ENCODE measurements at places on chromosomes 4 and X.
A peak's percentile ranks its signal among the peaks of the same experiment; 100 is the strongest.

DNA sequence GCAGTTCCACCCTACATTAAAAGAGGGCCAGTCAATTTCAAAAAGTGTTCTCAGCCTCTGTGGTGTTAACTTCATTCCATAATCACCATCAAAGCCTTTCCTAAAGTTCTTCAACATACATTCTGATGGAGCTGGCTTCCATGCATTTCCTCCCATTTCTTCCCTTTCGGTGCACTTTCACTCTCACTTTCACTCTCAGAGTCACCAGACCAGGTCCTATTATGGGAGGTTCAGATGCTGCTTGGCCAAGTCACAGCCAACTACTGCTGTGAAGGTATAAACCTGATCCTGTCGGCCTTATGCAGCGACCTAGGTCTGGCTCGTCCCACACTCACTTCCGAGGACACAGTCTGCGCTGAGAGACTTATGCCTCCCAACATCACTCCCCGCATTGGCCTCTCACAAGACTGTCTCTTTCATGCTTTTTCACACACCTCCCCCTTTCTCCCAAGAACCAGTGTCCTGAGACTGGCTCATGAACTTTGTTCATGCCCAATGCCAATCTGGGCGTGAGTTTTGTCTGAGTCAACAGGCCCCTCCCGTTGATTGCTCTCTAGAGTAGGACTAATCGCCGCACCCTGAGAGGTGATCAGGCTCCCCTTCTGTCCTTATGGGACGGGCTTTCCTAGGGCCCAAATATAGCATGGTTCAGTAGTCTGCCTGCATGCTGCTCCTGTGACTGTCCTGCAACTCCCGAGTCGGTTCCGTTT is 60.8 kb upstream of the XAGE1B start:
- no peak for DNase-seq

DNA sequence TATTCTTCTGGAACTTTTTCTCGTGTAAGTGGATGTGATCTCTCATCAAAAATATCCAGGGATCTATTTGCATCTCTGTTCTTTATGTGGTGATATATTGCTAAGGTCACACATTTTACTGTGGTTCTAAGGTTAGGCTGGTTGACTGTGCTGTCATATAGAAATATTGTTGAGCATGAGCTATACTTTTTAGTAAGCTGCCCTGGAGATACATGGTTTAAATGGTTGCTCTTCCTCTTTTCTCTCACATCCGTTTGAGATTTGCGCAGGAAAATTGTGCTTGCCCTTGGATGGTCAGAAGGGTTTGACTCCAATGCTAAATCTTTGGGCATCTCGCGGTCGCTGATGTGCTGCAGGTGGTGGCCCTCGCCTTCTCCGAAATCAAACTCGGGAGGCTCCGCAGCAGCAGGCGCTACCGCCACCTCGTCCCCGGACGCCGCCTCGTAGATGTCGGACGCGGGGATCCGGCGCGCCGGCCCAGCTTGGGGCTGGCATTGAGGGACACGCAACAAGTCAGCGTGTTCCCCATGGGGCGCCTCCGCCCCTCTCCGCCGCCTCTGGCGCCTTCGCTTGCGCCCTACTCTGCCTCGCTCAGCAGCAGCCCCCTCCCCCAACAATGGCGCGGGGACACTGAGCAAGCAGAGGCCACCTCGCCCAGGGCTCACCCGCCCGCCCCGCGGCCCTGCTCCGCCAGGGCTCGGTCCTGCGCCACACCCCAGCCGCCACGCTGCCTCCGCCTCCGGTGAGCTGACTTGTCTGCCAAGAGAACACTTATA is 154.5 kb downstream of the MSN start:
- DNase-seq, result no peak

DNA sequence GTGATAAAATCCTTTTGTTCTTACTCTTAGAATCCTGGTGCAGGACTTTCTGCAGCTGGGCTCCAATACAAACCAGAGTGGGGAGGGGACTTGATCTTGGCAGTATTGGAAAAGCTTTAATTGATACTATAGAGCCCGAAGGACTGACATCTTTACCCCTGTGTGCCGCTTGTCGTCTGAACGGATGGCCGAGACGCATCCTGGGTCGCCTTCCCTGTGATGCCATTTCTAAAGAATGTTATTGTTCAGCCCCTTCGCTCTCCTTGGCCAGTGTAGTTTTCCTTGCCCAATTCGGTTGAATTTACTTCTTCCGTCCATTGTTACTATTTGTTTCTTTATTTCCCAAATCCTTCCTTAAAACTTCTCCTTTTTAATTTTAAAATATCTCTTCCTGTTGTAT is 80.9 kb downstream of the CLDN34 start:
- no peak for DNase-seq

DNA sequence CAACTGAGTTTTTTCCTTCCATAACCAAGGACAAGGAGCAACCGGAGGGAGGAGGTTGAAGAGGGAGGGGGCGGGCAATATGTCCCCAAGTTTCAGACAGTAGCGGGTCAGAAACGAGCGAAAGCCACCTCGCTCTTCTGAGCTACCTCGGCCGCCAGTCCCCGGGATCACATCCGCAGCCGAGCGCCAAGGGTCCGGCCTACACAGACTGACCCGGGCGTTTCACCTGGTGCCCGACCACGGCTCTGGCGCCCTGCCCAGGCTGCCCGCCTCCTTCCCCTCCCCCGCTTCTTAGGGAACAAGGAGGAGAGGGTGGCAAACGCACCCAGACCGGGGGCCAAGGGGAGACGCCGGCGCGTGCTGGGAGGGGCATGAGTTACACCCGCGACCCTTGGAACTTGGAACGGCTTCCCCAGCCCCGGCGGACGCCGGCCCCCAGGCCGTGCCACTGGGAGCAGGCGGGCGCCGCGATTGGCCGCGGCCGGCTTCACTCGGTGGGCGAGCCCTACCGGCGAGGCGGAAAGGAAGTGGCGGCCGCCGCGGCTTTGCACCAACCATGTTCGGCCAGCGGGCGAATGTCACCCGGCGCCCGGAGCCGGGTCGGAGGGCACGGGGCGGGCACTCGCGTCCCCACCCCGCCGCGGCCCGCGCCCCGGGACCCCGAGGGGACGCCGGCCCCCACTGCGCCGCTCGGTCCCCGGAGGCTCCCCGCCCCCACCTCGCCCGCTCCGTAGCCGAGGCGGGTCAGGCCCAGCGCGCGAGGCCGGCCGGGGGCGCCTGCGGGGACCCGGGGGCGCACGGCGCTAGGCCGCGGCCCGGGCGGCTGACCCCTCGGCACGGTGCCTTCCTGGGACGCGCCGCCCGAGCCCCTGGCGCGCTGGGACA is 1.5 kb downstream of the IRF2 start:
- DNase-seq, result peak; percentile 27

DNA sequence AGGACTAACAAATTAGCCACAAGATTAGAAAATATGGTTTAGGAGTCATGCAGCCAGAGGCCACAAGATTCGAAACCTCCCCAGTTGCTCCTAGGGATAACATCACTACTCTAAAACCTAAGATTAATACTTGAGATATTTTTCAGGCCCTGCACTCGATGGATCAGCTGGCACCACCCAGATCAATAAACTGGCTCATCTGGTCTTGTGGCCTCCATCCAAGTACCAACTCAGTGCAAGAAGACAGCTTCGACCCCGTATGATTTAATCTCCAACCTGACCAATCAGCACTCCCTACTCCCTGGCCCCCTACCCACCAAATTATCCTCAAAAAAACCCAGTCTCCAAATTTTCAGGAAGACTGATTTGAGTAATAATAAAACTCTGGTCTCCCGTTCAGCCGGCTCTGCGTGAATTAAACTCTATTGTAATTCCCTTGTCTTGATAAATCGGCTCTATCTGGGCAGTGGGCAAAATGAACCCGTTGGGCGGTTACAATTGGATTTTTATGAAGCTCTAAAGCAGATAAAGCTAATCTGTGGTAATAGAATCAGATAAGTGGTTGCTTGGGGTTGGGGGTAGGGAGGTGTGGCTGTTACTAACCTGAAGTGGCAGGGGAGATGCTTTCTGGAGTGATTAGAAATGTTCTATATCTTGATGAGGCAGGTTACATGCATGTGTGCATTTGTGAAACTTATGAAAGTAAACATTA is 91.8 kb upstream of the ATXN3L start:
- no peak for DNase-seq

DNA sequence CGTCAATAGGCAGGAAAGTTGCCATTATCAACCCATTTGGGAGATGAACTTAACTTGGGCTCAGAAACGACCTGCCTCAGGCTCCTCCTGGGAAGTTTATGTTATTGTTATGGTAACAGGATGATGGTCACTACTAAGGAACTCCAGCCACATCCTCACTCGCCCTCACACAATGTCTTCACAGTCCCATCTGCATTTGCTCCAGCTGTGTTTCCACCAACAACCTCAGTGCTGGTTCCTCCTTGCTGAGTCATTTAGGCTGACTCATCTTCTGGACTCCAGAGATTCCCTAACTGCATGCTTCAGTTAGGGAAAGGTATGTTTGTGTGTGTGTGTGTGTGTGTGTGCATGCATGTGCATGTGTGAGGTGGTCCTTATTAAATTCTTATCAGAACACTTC is 293.4 kb upstream of the BOD1L1 start:
- no peak for DNase-seq

GRCh38 chr4:3753726-3754412 is 12.3 kb upstream of the ADRA2C start:
- DNase-seq, result no peak

DNA sequence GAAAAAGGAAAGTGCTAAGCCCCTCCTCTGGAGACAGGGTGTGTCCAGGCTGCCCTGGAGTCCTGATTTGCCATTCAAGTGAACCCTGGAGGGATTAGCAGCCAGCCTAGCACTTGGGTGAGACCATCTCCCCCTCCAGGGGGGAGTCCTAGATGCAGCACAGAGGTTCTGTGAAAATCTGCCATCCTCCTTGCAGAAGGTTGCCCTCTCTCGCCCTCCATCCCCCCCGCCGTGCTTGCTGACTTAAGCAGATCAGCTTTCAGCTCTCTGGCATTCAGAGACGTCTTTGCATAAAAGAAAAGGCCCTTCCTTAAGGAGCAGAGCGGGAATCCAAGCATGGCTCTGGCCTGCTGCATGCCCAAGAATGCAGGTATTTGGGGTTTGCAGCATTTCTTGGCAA is 102.1 kb upstream of the SCML1 start:
- peak; percentile 61 for DNase-seq

DNA sequence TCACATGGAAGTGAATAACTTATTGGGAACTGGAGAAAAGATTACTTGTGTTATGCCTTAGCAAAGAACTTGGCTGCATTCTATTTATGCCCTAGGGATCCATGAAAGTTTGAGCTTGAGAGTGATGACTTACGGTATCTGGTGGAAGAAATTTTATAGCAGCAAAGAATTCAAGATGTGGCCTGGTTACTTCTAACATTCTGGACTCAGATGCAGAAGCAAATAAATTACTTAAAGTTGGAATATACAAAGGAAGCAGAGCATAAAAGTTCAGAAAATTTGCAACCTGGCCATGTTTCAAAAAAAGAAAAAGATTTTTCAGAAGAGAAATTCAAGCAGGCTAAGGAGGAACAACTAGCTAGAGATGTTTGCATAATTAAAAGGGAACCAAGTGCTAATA is 252.3 kb upstream of the WDFY3 start:
- no peak for DNase-seq

- no peak for DNase-seq
Observed at GRCh38 chr4:146159384-146160058, 16.0 kb upstream of the LSM6 start.

GRCh38 chrX:2351321-2351720 is 149.5 kb downstream of the DHRSX start:
- DNase-seq, result no peak

- no peak for DNase-seq
Observed at GRCh38 chrX:9393571-9393970, 71.3 kb upstream of the TBL1X start.

DNA sequence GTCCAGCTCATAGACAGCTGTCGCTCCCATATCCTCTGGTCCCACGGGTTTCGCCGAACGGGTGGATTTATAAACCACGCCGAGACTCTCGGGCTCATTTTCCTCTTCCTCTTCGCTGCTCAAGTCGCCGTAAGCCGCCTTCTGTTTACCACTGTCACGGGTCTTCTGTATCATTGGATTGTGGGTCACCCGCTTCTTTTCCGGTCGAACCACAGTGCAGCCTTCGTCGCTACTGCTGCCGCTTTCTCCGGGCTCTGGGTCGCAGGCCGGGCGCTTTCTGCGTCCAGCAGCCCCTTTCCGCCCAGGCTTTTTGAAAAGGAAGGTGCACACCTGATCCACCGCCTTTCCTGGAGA is 311 bp downstream of the RNF113A start:
- no peak for DNase-seq

DNA sequence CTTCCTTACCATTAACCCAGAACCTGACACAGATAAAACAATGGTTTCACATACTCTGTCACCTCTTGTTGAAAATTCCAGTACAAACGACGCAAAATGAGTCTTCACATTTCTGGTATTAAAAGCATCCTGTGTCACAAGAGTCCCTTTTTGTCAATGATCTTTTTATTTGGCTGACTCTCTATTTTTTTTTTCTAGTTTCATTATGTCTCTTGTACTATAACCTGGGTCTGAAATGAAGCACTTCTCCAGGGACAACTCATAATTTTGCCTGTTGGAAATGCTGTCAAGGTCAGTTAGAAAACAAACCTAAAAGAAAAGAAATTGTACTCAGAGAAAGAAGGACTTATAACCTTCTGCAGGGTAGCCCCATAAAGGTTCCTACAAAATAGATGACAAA is 93.1 kb downstream of the NR3C2 start:
- no peak for DNase-seq

- no peak for DNase-seq
Observed at GRCh38 chr4:30610361-30610760, 109.8 kb upstream of the PCDH7 start.

GRCh38 chr4:68021185-68021584 is 57.9 kb upstream of the TMPRSS11A start:
- no peak for DNase-seq

GRCh38 chr4:48329976-48330375 is 11.4 kb upstream of the SLAIN2 start:
- no peak for DNase-seq

GRCh38 chrX:155115174-155115819 is 44.0 kb downstream of the BRCC3 start:
- no peak for DNase-seq

DNA sequence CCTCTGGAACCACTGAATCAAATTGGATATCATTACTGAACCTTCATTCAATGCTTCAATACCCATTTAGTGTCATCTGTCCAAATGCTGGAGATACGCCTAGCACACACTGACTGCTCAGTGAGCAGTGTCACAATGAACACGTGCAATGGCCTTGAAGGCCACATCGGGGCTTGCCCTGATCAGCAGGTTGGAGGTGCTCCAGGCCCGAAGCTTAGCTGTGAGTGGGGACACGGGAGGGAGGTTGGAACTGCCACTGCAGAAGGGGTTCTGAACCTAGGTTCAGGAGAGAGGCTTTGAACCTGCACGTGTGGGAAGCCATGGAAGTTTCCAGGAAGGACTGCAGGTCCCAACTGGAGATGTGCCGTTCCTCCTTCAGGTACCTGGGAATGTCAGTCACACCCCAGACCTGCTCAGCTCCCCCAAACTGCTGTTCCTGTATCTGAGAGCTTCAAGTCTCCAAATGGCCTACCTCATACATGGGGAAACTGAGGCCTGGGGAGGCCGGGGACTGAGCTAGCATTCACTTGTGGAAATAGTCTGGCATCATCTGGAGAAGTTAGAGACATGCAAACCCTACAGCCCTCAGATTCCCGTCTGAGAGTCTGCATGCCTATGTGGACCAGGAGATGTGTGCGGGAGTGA is 1.9 kb upstream of the WAS start:
- DNase-seq, result no peak

Measured in SHP77 (cell line).